Stimulated activated CD8-positive, alpha-beta memory T cell treated with anti-CD3 and anti-CD28 coated beads, Interleukin-12 subunit alpha, Interleukin-12 subunit beta, amount 100 ng/mL, for 1 hour (primary cell): ENCODE measurements at places on chromosomes 3 and 15.

- DNase-seq: no peak
Observed at GRCh38 chr3:194243172-194243837, 107.4 kb downstream of the HES1 start.

DNA sequence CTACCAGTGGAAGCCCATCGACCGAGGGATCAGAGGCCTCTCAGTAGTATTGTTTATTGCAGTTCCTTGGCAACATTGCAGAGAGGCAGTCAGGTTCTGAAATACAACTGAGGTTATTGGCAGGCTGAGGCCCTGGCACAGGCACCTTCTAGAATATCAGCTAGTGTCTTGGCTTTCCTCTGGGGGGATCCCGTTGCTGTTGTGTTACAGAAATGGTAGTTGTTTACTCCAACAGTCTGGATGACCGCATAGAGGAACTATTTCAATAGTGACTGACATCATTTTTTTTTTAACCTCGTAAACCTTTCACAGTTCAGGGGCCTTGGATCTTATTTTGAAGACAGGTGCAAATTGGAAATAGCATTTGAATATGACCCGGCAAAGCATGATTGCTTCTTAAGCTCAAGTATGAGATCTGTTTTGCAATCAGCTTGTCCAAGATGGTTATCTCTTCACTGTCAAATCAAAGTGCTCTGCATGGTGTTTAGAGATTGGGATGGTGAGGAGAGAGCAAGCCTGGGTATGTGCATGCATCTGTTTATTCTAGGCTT lies 63.9 kb downstream of the PGPEP1L start:
- DNase-seq: no peak

GRCh38 chr3:52277071-52277964 lies 1.1 kb downstream of the WDR82 start:
- peak; percentile 52 for DNase-seq

DNA sequence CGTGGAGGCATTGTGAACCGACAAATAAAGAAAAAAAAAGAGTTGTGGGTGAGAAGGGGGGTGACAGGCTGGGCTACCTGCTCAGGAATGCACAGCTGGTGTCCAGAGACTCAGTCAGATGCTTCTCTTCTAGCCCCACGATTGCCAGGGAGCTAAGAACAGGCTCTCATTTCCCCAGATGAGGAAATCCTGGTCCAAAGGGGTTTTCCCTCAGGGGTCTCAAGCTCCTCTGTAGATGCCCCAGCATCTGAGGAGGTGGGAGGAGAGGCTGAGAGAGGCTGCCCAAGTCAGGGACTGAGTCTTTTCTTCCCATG lies 35.5 kb downstream of the BNC1 start:
- DNase-seq: no peak

GRCh38 chr15:25891081-25891480 lies 28.0 kb upstream of the ATP10A start:
- DNase-seq: no peak

DNA sequence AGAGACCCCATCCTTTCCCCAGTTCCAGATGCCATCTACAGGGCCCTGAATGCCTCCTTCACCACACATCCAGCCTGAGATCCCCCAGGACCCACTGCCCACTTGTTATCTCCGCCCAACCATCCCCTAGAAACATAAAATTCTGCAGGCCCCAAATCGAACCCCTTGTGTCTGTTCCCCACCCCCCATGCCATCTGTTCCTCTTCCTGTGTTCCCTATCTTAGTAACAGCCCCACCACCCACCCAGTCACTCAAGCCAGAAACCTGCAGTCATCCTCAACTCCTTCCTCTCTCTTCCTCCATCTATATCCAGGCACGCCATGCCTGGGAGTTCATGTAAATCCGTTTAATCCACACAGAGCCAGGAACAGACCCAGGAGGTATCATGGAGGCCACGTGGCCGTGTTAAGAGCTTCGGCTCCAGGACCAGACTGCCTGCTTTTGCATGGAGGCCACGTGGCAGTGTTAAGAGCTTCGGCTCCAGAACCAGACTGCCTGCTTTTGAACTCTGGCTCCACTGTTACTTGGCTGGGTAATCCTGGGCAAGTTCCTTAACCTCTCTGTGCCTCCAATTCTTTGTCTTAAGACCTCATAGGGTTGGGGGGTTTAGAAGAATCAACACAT lies 4.8 kb downstream of the CSRNP1 start:
- DNase-seq: no peak

DNA sequence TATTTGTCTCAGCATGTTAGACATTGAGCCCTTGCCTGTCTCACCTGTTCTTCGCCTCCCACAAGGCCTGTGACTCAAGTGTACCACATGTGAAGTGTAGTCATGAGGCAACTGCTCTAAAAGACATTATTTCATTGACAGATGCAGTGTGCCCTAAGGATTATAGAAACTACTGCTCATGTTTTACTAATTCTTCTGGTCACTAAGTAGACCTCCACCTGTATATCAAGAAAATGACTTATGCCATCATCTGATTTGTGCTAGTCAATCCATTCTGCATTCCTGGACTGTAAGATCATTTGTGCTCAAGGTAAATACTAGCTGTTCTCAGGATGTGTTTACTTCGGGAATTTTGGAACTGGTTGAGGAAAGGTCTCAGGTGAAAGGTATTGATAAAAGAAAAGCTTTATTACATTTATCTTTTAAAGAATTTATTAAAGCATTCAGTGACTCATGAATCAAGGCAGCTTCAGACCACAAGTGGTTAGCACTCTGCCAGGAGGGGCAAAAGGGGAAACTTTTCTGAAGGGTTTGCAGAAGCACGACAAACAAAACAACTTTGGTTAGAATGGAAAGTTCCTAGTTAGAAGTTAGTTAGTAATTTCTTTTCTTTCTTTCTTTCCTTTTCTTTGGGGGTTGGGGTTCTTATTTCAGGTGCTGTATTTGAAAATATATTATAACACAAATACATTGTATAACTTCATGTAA lies 465.3 kb upstream of the CBLB start:
- no peak for DNase-seq

- no peak for DNase-seq
Observed at GRCh38 chr3:184512621-184513020, 49.0 kb upstream of the EPHB3 start.

DNA sequence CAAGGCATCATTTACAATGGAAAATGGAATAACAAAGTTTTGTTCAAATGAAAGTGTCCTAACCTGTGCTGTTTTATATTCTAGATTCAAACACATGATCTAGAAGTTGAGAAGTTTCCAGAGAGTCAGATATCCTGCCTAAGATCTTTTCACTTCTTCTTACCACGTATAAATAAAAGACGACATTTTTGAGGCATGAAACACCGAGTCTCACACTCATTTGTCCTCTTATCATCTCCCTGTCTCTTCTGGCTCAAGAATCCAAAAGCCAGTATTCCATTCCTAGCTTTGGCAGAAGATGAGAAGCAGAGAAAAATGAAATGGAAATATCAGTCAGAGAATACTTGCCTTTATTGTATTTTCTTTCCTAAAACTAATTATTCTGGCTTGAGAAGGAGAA lies 738.6 kb upstream of the NR2F2 start:
- DNase-seq: no peak

- no peak for DNase-seq
Observed at GRCh38 chr3:20700714-20701113, 514.7 kb upstream of the SGO1 start.

- no peak for DNase-seq
Observed at GRCh38 chr3:157029365-157029790, 130.6 kb downstream of the CCNL1 start.

DNA sequence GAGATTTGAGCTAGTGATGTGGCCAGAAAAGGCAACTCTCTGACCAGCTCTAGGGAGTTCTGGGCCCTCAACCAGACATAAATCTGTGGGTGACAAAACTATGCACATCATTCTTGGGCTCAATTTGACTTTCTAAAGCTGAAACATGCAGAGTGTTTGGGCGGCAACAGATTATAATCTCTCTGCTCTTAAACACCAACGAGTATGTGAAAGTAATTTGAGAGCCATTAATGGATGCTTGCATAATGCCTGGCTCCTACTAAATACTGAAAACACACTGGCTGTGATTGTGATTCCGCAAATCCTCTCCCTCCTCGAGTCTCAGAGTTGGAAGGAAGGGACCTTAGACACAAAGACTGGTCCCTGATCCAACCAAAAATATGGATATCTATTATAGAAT lies 186.7 kb downstream of the UACA start:
- no peak for DNase-seq

DNA sequence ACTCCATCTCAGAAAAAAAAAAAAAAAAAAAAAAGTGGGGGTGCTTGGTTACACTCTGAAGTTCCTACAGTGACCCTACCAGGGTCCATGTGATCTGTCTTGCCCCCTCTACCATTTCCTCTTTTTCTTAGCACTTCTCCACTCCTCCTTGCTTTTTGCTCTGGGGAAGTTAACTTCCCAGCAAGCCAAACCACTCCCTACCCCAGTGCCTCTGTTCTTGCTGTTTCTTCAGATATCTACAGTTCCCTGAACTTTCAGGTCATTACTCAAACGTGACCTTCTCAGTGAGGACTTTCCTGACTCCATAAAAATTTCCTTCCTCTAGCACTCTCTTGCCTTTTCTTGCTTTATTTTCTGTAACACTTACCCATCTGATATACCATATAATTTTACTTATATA lies 61.1 kb upstream of the GCNT3 start:
- DNase-seq: no peak

DNA sequence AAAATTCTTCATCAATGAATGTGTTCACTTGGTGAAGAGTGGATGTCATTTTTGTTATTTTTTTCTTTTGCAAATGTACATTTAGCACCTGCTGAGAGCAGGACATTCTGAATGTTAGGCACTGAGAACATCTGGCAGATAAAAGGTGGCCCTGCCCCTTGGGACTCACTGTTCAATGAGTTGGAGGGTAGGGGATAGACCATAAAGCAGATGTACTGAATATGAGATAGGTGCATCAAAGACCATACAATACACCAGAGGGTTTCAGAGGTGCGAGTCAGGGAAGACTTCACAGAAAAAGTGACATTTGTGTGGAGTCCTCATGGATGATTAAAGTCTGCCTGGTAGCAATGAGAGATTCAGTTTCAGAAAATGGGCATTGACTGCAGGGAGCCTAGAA lies 34.2 kb downstream of the EEFSEC start:
- DNase-seq: no peak

GRCh38 chr3:148950806-148951205 lies 40.5 kb upstream of the GYG1 start:
- no peak for DNase-seq

GRCh38 chr15:99451484-99451883 lies 114.3 kb upstream of the MEF2A start:
- no peak for DNase-seq

DNA sequence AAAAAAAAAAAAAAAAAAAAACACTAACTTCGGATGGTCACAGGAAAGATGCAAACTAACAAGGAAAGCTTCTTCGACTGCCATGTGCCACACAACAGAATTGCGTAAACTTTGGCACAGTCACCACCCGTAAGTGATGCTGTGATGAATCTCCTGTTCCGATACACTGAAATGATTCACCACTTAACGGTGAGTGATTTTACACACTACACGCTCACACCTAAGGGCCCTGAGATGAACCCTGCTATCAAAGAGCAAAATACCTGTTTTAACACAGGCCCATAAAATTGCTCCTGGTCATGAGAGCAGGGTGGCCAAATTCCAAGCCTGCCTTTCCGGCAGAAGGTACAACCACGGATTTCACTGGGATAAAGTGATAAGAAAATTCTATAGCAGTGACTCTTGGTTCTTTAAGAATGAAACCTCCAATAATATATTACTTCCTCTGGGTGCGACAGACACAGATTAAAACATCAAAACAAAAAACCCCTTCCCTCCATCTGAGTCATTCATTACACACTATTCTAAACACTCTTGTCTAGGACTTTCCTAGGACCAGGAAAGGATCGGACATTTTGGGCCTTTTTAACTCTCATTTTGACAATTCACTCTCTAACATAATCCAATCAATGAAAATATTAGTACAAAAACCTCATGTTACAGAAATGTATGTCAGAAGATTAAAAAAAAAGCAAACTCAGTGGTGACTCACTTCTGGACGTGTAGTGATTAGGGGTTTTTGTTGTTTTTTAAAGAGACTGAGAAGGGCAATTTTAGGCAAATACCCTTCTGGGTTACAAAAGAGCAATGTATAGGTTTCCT lies 28.3 kb downstream of the LRIG1 start:
- no peak for DNase-seq

DNA sequence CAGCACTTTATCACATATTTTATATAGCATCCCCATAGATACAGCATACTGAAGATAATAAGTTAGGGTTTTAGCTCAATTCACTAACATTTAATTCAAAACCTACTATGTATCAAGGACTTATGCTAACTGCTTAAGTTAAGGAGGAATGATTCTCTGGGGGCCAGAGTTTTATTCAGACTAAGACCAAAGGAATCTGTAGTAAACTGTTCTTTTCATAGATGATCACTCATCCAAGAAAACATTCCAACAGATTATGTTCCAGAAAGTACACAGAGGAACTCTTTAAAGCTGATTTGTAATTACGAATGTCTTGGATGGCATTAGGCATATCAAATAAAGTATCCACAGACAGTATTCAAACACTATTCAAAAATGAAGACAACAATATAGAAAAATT lies 226.4 kb downstream of the SCAPER start:
- no peak for DNase-seq

DNA sequence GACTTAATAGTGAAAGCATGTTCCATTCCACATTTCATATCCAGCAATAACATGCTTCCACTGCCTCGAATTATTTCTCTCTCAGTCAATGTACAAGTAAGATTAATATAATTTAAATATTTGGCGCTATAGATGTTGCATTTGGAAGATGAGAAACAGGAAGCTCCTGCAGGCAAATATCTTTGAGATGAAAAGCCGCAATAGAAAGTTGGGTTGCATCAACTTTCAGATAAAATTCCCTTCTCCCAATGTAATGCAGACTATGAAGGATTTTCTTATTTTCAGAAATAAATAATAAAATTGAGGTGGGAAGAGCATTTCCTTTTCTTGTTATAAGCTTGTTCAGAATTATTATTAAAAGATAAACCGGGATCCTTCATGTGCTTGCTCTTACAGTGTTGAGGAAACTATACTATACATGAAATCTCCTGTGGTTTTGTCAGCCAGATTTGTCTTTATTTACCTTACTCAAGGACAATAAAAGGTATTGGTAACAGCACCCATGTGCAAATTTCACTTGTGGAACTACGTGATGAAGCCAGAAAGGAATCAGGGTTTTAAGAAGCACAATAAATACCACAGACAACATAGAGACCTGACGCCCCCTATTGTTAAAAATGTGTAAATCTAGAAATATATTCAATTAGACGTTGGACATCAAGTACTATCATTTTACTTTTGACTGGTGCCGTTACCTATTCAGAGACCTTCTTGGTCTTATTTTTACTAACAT lies 307.0 kb downstream of the ARPP21 start:
- DNase-seq: no peak

DNA sequence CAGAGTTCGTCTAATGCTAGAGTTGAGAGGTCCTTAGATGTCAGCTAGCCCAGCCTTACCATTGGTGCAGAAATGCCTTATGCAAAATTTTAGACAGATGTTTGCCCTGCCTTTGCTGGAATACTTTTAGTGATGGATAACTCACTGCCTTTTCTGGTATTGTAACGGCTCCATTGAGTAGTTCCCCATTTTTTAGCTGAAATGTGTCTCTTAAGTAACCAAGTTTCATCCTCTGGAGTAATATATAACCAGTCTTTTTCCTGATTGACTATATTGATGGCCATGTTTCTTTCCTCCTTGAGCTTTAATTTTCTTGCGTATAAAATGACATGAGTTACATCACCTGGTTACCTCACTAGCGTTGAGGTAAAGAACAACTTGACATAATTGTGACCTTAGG lies 45.0 kb downstream of the SNRK start:
- no peak for DNase-seq
